ENCODE measurements at places on chromosomes 13 and 19. TPM values are rescaled to one million over a fixed set of nuclear protein-coding genes. Genes with fewer than 3 reads are reported as not detected.

DNA sequence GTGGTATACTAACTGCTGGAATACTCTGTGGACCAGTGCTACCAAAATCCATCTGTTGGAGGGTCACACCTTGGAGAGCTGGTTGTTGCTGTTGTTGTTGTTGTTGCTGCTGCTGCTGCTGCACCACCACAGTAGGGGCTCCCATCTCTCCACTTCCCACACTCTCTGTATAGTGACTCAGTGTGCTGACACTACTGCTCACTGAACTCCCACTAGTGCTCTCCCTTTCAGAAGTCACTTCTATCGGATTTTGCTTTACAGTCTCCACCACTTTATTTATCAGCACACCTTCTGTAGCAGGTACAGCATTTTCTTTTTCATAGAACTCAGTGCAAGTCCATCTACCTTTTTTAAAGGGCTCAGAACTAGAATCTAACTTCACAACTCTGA, 1.7 kb downstream of the TSC22D1 start:
- DNase-seq, result no peak

ZNF491 gene
- 4.9 TPM for polyA plus RNA-seq

DNA sequence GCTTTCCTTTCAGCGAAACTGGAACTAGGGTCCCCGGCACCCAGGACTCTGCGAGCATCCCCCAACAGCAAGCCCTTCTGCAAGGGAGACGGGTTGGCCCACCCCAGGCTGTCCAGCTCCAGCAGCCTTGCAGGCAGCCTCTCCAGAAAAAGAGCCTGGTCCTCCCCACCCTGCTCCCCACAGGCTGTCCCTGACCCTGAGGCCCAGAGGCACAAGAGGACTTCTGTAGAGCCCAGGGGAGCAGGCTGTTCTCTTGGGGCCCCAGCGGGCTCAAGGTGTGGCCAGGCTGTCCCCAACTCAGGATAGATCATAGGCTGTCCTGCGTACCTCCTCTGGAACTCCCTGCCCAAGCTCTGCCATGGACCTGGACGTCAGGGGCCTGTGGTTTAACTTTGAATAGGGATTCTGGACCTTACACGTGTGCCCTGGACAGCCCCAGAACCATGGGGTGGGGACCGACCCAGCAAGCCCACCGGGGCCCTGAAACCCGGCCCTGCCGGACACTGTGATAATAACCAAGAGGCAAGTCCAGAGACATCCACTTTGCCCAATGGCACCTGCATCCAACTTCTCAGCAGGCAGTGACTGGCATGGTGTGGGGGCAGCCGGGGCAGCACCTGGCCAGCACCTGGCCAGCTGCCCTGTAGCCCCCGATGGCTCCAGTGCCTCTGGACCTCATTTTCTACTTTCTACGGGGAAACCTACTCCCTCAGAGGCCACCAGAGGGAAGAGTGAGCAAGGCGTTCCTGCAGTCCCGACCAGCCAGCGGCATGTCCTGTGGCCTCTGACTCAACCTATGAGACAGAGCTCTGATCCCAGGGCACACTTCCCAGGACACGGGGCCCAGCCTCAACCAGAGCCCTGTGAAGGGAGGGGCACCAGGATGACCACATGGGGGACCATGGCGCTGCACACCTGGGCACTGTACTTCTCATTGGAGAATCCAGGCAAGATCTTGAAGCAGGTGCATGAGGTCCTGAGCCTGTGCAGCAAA, 50.9 kb upstream of the TPM4 start:
- DNase-seq, result no peak

PALM3 gene
- 16.4 TPM for polyA plus RNA-seq
